ENCODE measurements at places on chromosomes 7 and 10.

DNA sequence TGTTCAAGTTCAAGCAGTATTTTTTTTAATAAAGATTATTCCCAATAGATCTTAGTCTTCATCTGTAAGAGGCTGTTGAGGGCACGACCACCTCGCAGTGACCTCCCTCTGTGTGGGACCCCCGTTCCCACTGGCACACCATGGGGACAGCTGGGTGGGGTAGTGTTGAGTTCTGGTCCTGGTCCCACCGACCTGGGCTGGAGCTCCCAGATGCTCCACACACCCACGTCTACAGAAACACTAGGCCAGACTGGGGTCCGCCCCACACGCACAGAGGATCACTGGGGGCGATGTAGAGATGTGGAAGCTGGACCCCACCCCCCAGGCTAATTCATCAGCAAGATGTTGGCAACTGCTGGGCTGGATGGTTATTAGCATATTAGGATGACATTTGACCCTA lies 623.6 kb downstream of the PTPRN2 start:
- DNase-seq = no peak

- no peak for DNase-seq
Observed at GRCh38 chr7:115701141-115701540, 329.4 kb downstream of the TFEC start.

GRCh38 chr7:20835111-20835750 lies 48.5 kb upstream of the SP8 start:
- no peak for DNase-seq

DNA sequence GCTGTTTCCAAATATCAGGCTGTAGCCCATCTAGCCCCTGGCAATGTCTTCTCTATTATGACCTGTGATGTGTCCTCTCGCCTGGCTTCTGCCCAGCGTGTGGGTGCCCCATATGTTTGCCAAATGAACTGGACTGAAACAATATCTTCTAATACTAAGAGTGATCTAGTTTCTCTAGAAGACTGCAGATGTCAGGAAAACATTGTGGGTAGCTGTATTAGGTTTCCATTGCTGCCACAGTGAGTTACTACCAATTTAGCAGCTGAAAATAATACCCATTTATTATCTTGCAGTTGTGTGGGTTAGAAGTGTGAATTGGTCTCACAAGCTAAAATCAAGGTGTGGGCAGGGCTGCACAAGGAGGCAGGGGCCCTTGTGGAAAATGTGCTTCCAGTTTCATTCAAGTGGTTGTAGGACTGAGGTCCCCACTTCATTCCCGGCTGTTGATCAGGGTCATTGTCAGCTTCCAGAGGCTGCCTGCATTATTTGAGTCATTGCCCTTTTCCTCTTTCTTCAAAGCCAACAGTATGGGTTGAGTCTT lies 202.8 kb upstream of the BMPER start:
- no peak for DNase-seq

DNA sequence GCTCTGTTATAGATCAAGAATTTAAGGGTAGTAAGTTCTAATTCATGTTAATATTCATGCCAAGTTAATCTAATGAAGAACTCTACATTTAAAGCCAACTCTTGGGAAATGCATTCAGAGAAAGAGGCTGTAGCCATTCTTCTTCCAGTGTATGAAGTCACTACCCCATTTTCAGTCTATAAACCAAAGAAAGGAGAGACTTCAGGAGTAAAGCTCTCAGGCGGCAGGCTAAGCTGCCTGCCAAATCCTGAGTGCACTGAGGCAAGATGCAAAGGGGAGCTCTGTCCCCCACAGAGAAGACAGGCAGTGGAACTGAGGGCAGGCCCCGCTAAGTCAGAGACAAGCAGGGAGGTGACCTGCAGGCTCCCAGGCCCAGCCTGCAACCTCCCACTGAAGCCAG lies 41.5 kb downstream of the SLIT1 start:
- DNase-seq = no peak

DNA sequence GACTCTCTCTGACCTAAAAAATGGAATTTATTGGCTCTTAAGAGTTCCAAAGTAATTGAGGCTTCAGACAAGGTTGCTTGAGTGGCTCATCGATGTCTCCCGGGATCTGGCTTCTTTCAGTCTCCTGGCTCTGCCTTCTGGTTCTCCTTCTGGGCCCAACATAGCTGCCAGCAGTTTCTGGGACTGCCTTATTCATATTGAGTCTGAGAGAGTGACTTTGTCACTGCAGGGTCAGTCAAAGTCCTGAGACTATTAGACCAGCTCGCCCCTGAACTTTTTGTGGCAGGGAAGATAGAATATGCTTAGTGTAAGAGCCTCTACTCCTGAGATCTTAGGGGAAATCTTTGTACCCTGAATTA lies 94.0 kb downstream of the MMRN2 start:
- DNase-seq = no peak

- DNase-seq = peak; percentile 24
Observed at GRCh38 chr10:98331885-98332284, 63.9 kb upstream of the LOXL4 start.

- no peak for DNase-seq
Observed at GRCh38 chr7:157827045-157827862, 490.4 kb downstream of the DNAJB6 start.

GRCh38 chr7:101435461-101436220 lies 73.0 kb downstream of the COL26A1 start:
- DNase-seq = no peak

DNA sequence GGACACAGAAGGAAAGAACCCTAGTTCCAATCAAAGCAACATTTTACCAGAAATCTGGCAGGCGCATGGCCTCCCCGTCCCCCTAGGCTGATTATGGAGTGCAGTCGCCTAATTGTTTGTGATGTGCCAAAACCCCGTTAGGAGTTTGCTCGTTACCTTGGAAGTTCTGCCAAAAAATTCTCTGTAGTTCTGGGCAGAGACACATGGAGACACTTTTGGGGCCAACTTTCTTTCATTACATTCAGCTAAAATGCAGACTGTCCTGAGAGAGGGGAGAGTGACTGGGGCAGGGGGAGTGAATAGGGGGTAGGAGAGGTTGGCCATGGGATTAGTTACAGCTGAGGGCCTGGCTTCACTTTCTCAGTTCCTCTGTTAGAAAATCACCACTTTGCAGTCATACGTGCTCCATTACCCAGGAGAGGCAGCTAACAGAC lies 158.0 kb upstream of the NPVF start:
- DNase-seq = no peak

DNA sequence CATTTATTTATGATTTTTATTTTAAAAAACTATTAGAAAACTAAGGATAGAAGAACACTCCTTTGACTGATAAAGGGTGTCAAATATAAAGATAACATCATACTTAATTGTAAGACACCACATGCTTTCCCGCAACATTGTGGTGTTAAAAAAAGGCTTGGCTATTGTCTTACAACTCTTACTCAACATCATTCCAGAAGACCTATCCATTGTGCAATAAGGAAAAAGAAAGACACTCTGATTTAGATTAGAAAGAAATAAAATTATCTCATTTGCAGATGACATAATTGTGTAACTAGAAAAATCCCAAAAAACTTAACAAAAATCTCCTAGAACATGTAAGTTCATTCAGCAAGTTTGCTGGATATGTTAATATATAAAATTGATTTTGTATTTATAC lies 296.7 kb upstream of the GNAI1 start:
- DNase-seq = no peak

Measured in NCI-H1436 treated with DMSO at 0.1 percent for 48 hours (cell line).